Stimulated activated CD8-positive, alpha-beta memory T cell treated with anti-CD3 and anti-CD28 coated beads, Interleukin-4, amount 100 ng/mL, for 1 hour (primary cell): ENCODE measurements at places on chromosomes 2 and 18.

- no peak for DNase-seq
These were observed 60.3 kb downstream of the LONRF2 start for GRCh38 chr2:100262046-100262445.

DNA sequence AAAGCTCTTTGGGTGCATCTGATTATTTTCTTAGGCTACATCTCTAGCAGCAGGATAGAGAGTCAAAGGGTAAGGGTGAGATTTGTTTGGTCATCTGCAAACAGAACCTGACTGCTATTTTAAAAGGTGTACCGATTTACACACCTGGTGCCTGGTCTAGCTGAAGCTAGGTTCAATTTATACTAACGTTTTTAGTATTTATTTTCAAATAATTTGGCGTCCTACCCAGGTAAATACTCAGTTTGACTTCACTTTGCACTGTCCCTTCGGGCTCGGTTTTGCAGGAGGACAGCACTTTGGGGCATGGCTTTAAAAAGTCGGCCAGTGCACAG lies 683 bp downstream of the PTRHD1 start:
- no peak for DNase-seq

DNA sequence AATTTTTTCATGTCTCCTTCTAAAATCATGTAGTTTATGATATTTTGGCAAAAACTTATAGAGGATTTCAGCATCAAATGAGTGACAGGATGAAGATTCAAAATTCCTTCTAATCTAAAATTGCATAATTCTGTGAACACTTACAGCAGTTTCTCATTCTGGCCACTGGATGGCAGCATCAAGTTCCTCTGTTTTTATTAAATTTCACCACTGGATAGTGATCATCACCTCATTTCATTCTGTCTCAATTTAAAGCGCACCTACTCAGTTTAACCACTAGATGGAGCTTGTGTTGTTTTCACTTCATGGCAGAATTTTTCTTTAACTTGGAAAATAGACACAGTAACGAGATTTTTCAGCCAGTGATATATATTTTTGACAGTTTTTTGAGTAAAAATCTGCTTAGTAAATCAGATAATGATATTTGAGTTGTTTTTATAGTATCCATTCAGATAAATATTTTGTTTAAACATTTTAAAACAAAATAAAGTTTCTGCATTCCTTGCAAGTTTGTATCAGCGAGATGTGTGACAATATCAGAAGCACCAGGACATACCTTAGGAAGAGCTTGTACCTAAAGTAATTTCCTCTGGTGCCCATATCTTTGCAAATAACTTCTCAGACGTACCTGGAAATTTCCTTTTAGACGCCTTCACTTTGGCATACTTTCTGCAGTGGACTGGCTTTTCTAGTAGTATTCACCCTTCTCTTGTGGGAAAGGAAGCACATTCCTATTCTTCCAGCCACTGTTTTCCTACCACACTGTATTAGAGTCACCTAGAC lies 94.7 kb upstream of the ARHGAP15 start:
- peak; percentile 38 for DNase-seq

GRCh38 chr2:109371481-109372170 lies 242.1 kb downstream of the SEPTIN10 start:
- no peak for DNase-seq

DNA sequence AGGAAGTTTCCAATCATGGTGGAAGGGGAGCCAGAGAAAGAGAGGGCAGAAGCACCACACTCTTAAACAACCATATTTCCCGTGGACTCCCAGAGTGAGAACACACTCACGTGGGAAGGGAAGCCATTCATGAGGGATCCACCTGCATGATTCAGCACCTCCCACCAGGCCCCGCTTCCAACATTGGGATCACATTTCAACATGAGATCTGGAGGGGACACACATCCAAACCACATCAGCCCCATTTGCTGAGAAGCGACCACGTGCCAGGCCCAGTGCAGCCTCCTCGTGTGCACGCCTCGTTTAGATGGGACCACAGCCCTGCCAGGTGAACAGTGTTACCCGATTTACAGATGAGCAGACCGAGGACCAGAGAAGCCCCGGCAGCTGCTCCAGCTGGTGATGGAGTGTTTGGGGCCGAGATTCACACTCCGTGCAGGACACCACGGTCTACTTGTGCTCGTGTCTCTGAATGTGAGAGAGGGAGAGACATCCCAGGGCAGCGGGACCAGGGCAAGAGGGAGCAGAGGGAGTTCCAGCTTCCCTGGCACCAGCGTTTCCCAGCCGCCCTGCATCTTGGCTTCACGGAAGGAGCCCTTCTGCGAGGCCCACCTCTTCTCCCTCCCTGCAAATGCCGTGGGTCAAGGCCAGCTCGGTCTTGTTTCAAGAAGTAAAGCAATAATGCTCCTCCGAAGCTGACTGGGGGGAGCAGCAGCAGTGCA lies 76.9 kb upstream of the ODC1 start:
- no peak for DNase-seq
